ENCODE measurements at places on chromosomes 11 and 22. TPM values are rescaled to one million over a fixed set of nuclear protein-coding genes. Genes with fewer than 3 reads are reported as not detected.

OR5AL1 gene
- total RNA-seq, result not detected

ANGPTL5 gene
- total RNA-seq, result 0.25 TPM

- H3K27me3 ChIP-seq, result no peaks in the 10 kb centered on the region
- H3K4me3 ChIP-seq, result peak overlapping the region; percentile 88
- peaks cover 25% of the 10 kb centered on the region for H3K4me1 ChIP-seq
- H3K36me3 ChIP-seq, result no peaks in the 10 kb centered on the region
Measured at GRCh38 chr22:19853879-19854777, 546 bp downstream of the GNB1L start.

GRCh38 chr11:93143186-93143585 lies 54.6 kb downstream of the SLC36A4 start:
- H3K36me3 ChIP-seq, result peaks cover 15% of the 10 kb centered on the region
- H3K4me3 ChIP-seq, result no peak overlapping the region
- H3K27me3 ChIP-seq, result no peaks in the 10 kb centered on the region
- H3K4me1 ChIP-seq, result no peaks in the 10 kb centered on the region
- no peak for DNase-seq

- no peak overlapping the region for H3K4me3 ChIP-seq
- no peak for DNase-seq
- H3K27ac ChIP-seq, result no peak overlapping the region
- no peaks in the 10 kb centered on the region for H3K27me3 ChIP-seq
Measured at GRCh38 chr11:12721816-12722604, 47.8 kb downstream of the TEAD1 start.

GRCh38 chr11:109994907-109995306 lies 98.3 kb upstream of the ZC3H12C start:
- H3K4me3 ChIP-seq, result no peak overlapping the region
- no peaks in the 10 kb centered on the region for H3K36me3 ChIP-seq
- no peaks in the 10 kb centered on the region for H3K27me3 ChIP-seq
- H3K4me1 ChIP-seq, result no peaks in the 10 kb centered on the region
- H3K27ac ChIP-seq, result no peak overlapping the region

MTMR2 gene
- total RNA-seq, result 21.5 TPM

DNA sequence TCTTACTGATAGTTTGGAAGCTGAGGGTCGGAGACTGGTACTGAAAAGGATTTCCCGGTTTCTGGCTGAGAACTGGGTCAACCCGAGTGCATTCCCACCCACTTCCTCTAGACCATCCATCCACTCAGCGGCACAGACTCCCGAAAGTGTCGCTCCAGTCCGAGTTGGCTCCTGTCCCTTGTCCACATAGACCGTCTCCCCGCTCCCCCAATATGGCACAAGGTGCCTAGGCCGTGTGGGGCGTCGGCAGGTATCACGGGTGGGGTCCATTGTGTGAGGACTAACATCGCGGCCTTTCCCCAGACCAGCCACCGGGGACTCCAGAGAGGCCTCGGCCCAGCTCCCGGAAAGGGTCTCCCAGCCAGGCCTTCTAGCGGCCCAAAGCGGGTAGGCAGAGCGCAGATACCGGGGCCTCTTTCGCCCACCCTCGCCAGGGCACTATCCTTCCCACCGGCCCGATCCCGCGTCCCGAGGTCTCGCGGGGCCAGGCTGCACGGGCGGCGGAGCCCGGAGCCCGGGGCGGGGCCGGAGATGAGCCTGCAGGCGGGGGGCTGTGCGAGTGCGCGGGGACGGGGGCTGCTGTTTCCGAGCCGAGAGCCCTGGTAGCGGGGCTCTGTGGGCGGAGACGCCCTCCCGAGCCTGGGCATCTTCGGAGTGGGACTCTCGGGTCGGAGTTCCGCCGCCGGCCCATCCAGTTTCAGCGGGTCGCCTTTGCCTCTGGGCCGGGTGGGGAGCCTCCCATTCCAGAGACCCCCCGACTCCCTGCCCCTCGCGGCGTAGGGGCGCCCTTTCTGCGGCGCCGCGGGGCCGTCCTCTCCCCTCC lies 21.1 kb downstream of the SERPINH1 start:
- peaks cover 5% of the 10 kb centered on the region for H3K4me1 ChIP-seq
- no peaks in the 10 kb centered on the region for H3K27me3 ChIP-seq
- H3K27ac ChIP-seq, result peak overlapping the region; percentile 98
- H3K36me3 ChIP-seq, result no peaks in the 10 kb centered on the region

- H3K4me3 ChIP-seq, result no peak overlapping the region
- no peaks in the 10 kb centered on the region for H3K36me3 ChIP-seq
- no peak for DNase-seq
Measured at GRCh38 chr11:67633758-67634365, 4.1 kb upstream of the NUDT8 start.

CRYBB1 gene
- 0.79 TPM for total RNA-seq

DNA sequence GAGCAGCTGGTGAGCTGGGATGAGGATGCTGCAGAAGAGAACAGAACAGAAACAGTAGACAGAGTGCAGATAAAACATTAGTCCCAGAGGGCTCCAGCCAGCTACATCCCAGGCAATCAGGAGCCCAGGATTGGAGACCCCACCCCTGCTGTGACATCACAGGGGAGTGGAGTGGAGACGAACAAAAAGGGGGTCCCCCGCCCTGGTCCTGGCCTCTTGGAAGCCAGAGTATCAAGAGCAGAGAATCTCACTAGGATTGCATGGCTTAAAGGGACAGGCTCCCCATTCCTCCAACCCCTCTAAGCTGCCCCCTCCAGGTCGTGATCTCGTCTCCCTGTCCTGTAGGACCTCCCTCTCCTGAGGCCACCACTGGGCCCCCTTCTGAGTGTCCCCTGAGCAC lies at the start of gene P2RX3:
Gene P2RX3, plus strand, starts transcription at position 211 of the 400 bp plus-strand sequence. CDS start 199 bp downstream, outside the sequence.
- peaks cover 7% of the 10 kb centered on the region for H3K27me3 ChIP-seq
- no peak within 1 kb of the TSS for H3K27ac ChIP-seq
- H3K4me1 ChIP-seq, result peaks cover 20% of the 10 kb centered on the region
- peak within 1 kb of the TSS; percentile 16 for H3K4me3 ChIP-seq
- H3K36me3 ChIP-seq, result peaks cover 14% of the 10 kb centered on the region

NCR3LG1 gene
- 0.71 TPM for total RNA-seq

VSIG2 gene
- 0.73 TPM for total RNA-seq

GRCh38 chr11:26158251-26158650 lies 173.7 kb upstream of the ANO3 start:
- H3K27me3 ChIP-seq, result no peaks in the 10 kb centered on the region
- H3K4me1 ChIP-seq, result no peaks in the 10 kb centered on the region
- H3K27ac ChIP-seq, result no peak overlapping the region
- H3K36me3 ChIP-seq, result no peaks in the 10 kb centered on the region
- no peak overlapping the region for H3K4me3 ChIP-seq

- no peak overlapping the region for H3K27ac ChIP-seq
- no peak for DNase-seq
- H3K4me1 ChIP-seq, result peaks cover 14% of the 10 kb centered on the region
- no peaks in the 10 kb centered on the region for H3K27me3 ChIP-seq
Measured at GRCh38 chr22:44309137-44309536, 3.6 kb downstream of the SHISAL1 start.

DNA sequence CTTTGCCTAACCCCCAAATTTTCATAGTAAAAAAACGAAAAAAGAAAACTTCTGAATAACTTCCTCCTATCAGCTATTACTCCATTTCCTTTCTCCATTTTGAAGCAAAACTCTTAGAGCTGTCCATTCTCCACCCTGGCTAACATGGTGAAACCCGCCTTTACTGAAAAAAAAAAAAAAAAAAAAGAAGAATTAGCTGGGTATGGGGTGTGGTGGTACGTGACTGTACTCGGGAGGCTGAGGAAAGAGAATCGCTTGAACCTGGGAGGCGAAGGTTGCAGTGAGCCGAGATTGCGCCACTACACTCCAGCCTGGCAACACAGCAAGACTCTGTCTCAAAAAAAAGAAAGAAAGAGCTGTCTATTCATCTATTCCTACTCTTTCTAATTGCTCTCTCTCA lies 11.3 kb upstream of the NXF1 start:
- no peaks in the 10 kb centered on the region for H3K4me1 ChIP-seq
- H3K4me3 ChIP-seq, result no peak overlapping the region
- H3K27ac ChIP-seq, result no peak overlapping the region
- H3K27me3 ChIP-seq, result no peaks in the 10 kb centered on the region
- DNase-seq, result no peak

DNA sequence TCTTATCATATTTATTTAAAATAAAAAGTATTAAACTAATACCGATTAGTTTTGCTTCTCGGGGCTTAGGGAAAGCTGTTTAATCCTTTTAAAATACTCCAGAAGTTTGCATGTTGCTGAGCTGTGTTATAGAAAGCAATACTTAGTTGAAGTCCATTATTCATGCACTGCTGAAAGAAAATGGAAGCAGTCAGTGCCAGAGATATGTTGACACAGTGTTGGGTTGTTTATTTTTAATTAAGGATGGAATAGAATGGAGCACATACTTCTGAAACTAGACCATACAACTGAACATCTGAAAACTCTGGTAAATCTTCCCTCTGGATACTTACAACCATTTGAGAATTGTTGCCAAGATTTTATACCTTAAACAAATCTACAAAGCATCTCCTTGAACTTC lies 282.7 kb upstream of the CCDC179 start:
- H3K4me1 ChIP-seq, result no peaks in the 10 kb centered on the region
- no peak overlapping the region for H3K4me3 ChIP-seq
- no peak for DNase-seq
- no peak overlapping the region for H3K27ac ChIP-seq

DNA sequence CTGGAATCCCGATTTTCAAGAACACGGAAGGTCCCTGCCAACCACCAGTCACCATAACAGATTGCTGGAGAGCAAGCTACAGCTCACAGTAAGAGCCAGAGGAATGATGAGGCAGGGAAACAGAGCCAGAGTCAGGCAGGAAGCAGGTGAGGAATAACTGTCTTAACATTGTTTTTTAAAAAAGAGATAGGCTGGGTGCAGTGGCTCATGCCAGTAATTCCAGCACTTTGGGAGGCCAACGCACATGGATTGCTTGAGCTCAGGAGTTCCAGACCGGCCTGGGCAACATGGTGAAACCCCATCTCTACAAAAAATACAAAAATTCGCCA lies 13.5 kb upstream of the CASTOR1 start:
- no peak overlapping the region for H3K4me3 ChIP-seq
- peak overlapping the region; percentile 89 for H3K27ac ChIP-seq
- no peaks in the 10 kb centered on the region for H3K27me3 ChIP-seq
- no peak for DNase-seq
- peaks cover 69% of the 10 kb centered on the region for H3K4me1 ChIP-seq

DNA sequence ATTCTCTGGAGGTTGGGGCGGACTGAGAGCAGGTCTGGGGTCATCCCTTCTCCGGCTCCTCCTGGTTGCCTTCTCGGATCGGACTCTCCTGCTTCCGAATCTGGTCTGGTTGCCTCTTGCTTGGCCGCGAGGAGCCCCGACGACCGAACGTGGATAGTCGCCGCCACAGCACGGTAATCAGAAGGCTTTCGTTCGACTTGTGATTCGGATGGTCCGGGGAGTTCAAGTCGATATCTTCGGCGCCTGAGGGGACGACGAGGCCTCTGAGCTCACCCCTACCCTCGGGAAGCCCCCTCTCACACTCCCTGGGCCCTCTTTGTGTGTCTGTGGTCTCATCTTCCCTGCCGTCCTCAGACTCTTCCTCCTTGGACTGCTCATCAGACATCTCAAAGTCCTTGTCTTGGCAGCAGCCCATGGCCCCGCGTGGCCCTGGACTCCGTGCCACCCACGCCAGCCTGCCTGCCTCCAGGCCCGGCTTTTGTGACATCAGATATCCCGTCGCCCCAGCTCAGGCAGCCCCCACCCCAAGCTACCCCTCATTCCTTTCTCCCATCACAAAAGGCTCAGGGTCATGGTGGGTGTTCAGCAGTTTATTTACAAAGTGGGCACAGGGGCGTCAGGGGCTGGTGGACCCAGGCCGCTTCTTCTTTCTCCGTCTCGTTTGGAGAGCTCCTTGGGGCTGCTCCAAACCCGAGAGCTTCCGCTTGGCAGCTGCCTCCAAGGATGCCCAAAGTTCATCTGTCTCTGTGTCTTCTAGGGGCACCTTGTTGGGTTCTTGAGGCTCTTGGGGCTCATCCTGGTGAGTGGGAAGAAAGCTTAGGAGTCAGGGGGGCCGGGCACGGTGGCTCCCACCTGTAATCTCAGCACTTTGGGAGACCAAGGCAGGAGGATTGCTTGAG lies at the start of gene TEX54:
Gene TEX54, minus strand, starts transcription at position 506 of the 899 bp plus-strand sequence.
- H3K27me3 ChIP-seq, result no peaks in the 10 kb centered on the region
- no peak for DNase-seq
- H3K27ac ChIP-seq, result peak within 1 kb of the TSS; percentile 95

CBY1 gene
- 39.7 TPM for total RNA-seq

MAJIN gene
- not detected for total RNA-seq

GRCh38 chr22:28002181-28002700 lies 83.2 kb upstream of the PITPNB start:
- no peak for DNase-seq
- H3K27me3 ChIP-seq, result no peaks in the 10 kb centered on the region
- H3K4me3 ChIP-seq, result no peak overlapping the region
- H3K36me3 ChIP-seq, result peaks cover 15% of the 10 kb centered on the region

CBL gene
- 7.4 TPM for total RNA-seq

GRCh38 chr11:18461909-18462308 lies 6.3 kb downstream of the LDHAL6A start:
- no peak for DNase-seq
- no peaks in the 10 kb centered on the region for H3K27me3 ChIP-seq
- H3K27ac ChIP-seq, result no peak overlapping the region
- H3K36me3 ChIP-seq, result no peaks in the 10 kb centered on the region
- H3K4me1 ChIP-seq, result no peaks in the 10 kb centered on the region

GRCh38 chr11:68962527-68963250 lies 18.1 kb downstream of the MRGPRD start:
- no peaks in the 10 kb centered on the region for H3K4me1 ChIP-seq
- H3K27ac ChIP-seq, result no peak overlapping the region
- H3K27me3 ChIP-seq, result no peaks in the 10 kb centered on the region

DDTL gene
- 0.99 TPM for total RNA-seq

GRCh38 chr11:75399344-75400145 lies at the start of gene RPS3:
RPS3 (plus strand) TSS chr11:75399518; CDS start chr11:75399548, 30 bp downstream.
- peaks cover 4% of the 10 kb centered on the region for H3K36me3 ChIP-seq
- H3K27me3 ChIP-seq, result no peaks in the 10 kb centered on the region
- peak within 1 kb of the TSS; percentile 84 for H3K4me3 ChIP-seq
- peaks cover 8% of the 10 kb centered on the region for H3K4me1 ChIP-seq
- peak; percentile 92 for DNase-seq
- peak within 1 kb of the TSS; percentile 91 for H3K27ac ChIP-seq

MEI1 gene
- total RNA-seq, result 1.9 TPM

- DNase-seq, result no peak
- H3K27me3 ChIP-seq, result no peaks in the 10 kb centered on the region
- H3K27ac ChIP-seq, result no peak overlapping the region
- no peaks in the 10 kb centered on the region for H3K36me3 ChIP-seq
- H3K4me3 ChIP-seq, result no peak overlapping the region
Measured at GRCh38 chr11:24234822-24235508, 261.9 kb upstream of the LUZP2 start.

All from heart right ventricle (tissue), 16 donors.